ENCODE measurements at places on chromosomes 12 and 14.
A peak's percentile ranks its signal among the peaks of the same experiment; 100 is the strongest.

DNA sequence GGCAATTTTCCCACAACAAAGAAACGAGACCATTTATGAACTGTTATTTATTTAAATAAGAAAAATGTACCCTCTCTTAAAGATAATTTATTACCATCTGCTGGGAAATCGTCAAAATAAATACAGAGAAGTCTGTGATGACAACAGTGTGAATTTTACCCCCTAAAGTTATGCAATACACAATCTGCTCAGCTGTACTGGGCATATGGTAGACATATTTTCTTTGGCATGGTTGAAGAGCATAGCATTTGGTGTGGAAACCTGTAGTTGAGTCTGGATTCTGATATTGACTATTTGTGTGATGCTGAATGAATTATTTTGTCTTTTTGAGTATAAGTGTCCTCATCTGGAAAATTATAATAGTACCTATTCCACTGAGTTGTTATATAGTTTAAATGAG is 60.0 kb downstream of the CFAP54 start:
- H3K36me3 ChIP-seq = no peaks in the 10 kb centered on the region
- H3K4me1 ChIP-seq = no peaks in the 10 kb centered on the region

DNA sequence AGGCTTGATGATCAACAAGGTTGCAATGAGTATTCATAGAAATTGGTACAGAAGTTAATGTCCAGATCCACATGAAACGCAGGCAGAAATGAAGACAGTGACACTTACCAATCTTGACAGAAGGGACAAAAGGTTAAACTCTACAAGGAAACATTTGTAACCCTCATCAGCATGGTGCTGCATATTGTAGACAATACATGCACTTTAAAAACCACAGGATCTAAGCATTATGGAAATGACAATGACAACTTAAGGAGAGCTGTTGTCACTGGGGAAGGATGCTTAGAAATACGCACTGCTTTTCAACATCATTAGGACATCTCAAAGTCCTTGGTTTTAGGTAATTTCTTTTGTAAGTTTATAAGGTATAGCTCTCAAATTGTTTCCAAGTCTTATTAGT is 130.6 kb downstream of the ATP23 start:
- H3K4me3 ChIP-seq = no peak overlapping the region
- H3K27me3 ChIP-seq = no peaks in the 10 kb centered on the region
- H3K27ac ChIP-seq = no peak overlapping the region

GRCh38 chr12:130870442-130871285 is 1.2 kb upstream of the RAN start:
- no peaks in the 10 kb centered on the region for H3K27me3 ChIP-seq
- H3K36me3 ChIP-seq = peaks cover 30% of the 10 kb centered on the region
- peak overlapping the region; percentile 93 for H3K27ac ChIP-seq
- peaks cover 37% of the 10 kb centered on the region for H3K4me1 ChIP-seq
- peak overlapping the region; percentile 85 for H3K4me3 ChIP-seq

- H3K36me3 ChIP-seq = no peaks in the 10 kb centered on the region
- DNase-seq = no peak
- H3K27ac ChIP-seq = no peak overlapping the region
- H3K27me3 ChIP-seq = no peaks in the 10 kb centered on the region
Observed at GRCh38 chr14:56181681-56182085, 63.5 kb downstream of the PELI2 start.

DNA sequence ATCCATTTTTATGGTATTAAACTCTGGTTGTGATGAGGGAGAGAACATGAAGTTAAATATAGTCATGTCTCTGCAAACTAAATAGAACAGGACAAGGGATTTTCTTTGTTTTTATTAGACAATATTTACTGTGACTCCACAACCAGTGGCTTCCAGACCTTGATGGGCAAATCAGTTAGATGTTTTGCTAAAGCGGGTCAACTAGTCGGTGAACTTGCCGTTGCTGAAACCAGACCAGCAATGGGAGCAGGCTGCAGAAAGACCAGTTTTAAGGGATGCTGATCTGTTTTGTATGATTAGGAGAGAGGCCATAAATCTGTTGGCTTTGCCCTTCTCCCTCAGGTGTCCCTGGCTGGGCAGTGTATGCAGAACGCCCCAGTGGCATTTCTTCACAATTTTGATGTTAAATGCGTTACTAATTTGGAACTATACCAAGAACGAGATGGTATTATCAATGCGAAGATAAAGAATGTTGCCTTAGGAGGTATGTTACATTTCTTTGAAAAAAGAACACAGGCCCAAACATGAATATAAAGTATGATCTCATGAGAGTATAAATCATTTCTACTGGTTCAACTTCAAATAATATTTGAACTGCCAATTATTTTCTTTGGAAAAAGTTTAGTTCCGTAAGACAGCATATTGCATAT is 19.4 kb downstream of the TCTN2 start:
- no peak for DNase-seq
- no peaks in the 10 kb centered on the region for H3K4me1 ChIP-seq

GRCh38 chr12:124311292-124312109 is 16.6 kb downstream of the RFLNA start:
- H3K27me3 ChIP-seq = no peaks in the 10 kb centered on the region
- no peak for DNase-seq
- H3K27ac ChIP-seq = no peak overlapping the region
- H3K4me1 ChIP-seq = no peaks in the 10 kb centered on the region
- H3K4me3 ChIP-seq = no peak overlapping the region
- no peaks in the 10 kb centered on the region for H3K36me3 ChIP-seq

DNA sequence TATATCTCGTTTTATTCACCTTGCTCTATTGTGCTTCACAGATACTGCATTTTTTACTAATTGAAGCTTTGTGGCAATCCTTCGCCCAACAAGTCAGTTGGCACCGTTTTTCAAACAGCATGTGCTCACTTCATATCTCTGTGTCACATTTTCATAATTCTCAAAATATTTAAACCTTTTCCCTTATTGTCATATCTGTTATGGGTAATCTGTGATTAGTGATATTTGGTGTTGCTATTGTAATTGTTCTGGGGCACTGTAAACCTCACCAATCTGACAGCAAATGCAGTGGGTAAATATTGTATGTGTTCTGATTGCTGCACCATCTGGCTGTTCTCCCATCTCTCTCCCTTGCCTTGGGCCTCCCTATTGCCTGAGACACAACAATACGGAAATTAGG is 191.3 kb downstream of the BTG1 start:
- H3K27me3 ChIP-seq = no peaks in the 10 kb centered on the region
- H3K4me3 ChIP-seq = no peak overlapping the region
- DNase-seq = no peak
- no peaks in the 10 kb centered on the region for H3K36me3 ChIP-seq

DNA sequence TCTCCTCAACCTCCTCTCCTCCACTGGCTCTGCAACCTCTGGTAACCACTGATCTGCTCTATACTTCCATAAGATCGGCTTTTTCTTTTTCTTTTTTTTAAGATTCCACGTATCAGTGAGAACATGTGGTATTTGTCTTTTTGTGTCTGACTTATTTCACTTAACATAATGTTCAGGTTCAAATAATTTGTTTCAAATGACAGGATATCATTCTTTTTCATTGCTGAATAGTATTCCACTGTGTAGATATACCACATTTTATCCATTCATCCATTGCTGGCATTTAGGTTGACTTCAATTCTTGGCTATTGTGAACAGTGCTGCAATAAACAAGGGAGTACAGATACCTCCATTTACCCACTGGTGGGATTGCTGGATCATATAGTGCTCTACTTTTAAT is 40.5 kb downstream of the NCKAP5L start:
- peaks cover 19% of the 10 kb centered on the region for H3K4me1 ChIP-seq
- DNase-seq = no peak
- no peak overlapping the region for H3K4me3 ChIP-seq
- H3K36me3 ChIP-seq = peaks cover 41% of the 10 kb centered on the region
- no peaks in the 10 kb centered on the region for H3K27me3 ChIP-seq
- no peak overlapping the region for H3K27ac ChIP-seq

- no peak for DNase-seq
- peaks cover 38% of the 10 kb centered on the region for H3K36me3 ChIP-seq
- peak overlapping the region; percentile 63 for H3K27ac ChIP-seq
- peaks cover 27% of the 10 kb centered on the region for H3K4me1 ChIP-seq
- no peaks in the 10 kb centered on the region for H3K27me3 ChIP-seq
Observed at GRCh38 chr12:11886339-11886738, 184.4 kb upstream of the BCL2L14 start.

DNA sequence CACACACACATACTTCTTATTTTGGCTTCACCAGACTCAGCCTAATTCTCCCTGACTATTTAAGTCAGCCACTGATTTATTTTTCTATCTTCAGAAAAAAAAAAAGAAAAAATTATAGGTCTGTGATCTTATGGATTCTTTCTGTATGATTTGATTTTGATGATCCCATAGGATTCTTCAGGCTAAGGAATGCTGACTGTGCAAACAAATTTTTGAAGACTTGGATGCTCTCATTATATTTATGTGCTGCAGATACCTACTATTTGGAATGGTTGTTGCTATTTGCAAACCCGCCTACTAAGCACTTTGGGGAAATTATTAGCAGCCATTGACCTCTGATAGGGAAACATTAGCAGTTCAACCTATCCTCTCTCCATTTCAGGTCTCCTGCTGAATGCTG is 4.0 kb upstream of the ANO4 start:
- H3K36me3 ChIP-seq = no peaks in the 10 kb centered on the region
- DNase-seq = no peak
- peaks cover 26% of the 10 kb centered on the region for H3K27me3 ChIP-seq
- H3K27ac ChIP-seq = no peak overlapping the region
- no peak overlapping the region for H3K4me3 ChIP-seq

DNA sequence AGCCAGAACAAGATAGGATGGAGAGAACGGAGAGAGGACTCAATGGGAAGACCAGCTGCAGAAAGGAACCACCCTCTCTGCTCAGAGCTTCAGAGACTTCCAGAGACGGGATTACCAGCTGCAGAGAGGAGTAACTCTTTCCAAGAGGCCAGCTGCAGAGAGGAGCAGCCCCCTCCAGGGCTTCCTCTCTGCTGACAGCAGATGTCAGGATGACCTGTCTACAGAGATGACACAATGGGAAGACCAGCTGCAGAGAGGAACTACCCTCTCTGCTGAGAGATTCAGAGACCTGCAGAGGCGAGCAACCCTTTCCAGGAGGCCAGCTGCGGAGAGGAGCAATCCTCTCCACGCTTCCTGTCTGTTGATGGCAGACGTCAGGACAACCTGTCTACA is 61.8 kb downstream of the KLRG1 start:
- H3K27me3 ChIP-seq = no peaks in the 10 kb centered on the region
- DNase-seq = no peak
- no peak overlapping the region for H3K4me3 ChIP-seq
- H3K27ac ChIP-seq = no peak overlapping the region
- H3K36me3 ChIP-seq = no peaks in the 10 kb centered on the region

Measured in left ventricle myocardium inferior (tissue), 1 donor.